ENCODE measurements at places on chromosomes 4 and X. TPM values are rescaled to one million over a fixed set of nuclear protein-coding genes. Genes with fewer than 3 reads are reported as not detected.

- peaks cover under 1% of the 10 kb centered on the region for H3K4me1 ChIP-seq
- peaks cover 12% of the 10 kb centered on the region for H3K27me3 ChIP-seq
Observed at GRCh38 chr4:112279025-112279881, 6.5 kb downstream of the TIFA start.

- no peaks in the 10 kb centered on the region for H3K36me3 ChIP-seq
- H3K4me3 ChIP-seq = no peak overlapping the region
- DNase-seq = no peak
- no peaks in the 10 kb centered on the region for H3K4me1 ChIP-seq
- H3K27ac ChIP-seq = no peak overlapping the region
Observed at GRCh38 chrX:1546691-1547251, 9.8 kb upstream of the P2RY8 start.

The AREG gene
- not detected for total RNA-seq

- H3K27me3 ChIP-seq = no peaks in the 10 kb centered on the region
- no peaks in the 10 kb centered on the region for H3K4me1 ChIP-seq
- no peak overlapping the region for H3K27ac ChIP-seq
Observed at GRCh38 chr4:179597301-179597700, 2155.1 kb upstream of the AGA start.

The TAF7L gene
- not detected for total RNA-seq

GRCh38 chrX:91434351-91435168 lies at the start of gene PABPC5:
PABPC5 (plus strand) TSS chrX:91434839; CDS start chrX:91435578, 739 bp downstream.
- H3K4me1 ChIP-seq = no peaks in the 10 kb centered on the region
- peak; percentile 88 for DNase-seq
- H3K4me3 ChIP-seq = peak within 1 kb of the TSS; percentile 54
- H3K36me3 ChIP-seq = no peaks in the 10 kb centered on the region
- H3K27me3 ChIP-seq = no peaks in the 10 kb centered on the region
- H3K27ac ChIP-seq = no peak within 1 kb of the TSS

GRCh38 chrX:1589356-1590130 lies 1.9 kb upstream of the AKAP17A start:
- no peak for DNase-seq
- no peak overlapping the region for H3K27ac ChIP-seq
- peaks cover 9% of the 10 kb centered on the region for H3K4me1 ChIP-seq
- H3K36me3 ChIP-seq = no peaks in the 10 kb centered on the region
- H3K4me3 ChIP-seq = no peak overlapping the region

DNA sequence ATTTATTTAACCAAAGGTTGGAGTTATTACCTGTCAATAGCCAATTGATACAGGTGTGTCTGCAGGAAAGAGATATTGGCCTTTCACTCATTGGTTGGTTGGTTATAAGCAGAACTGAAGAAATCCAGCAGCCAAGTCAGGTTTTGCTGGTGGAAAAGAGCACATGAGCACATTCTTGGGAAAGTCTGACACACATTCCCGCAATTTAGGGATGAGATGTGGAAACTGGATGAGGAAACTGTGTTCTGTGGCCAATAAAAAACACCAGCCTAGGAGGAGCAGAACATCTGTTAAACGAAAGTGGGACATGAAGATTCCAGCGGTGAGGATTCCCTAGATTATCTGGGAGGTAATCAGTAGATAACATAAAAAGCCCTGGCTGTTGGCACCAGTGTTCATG lies 567.4 kb upstream of the CPEB2 start:
- no peaks in the 10 kb centered on the region for H3K36me3 ChIP-seq
- no peak overlapping the region for H3K27ac ChIP-seq
- H3K4me1 ChIP-seq = no peaks in the 10 kb centered on the region
- H3K27me3 ChIP-seq = no peaks in the 10 kb centered on the region

The ATP2B3 gene
- not detected for total RNA-seq

The GPC4 gene
- total RNA-seq = 23.6 TPM

DNA sequence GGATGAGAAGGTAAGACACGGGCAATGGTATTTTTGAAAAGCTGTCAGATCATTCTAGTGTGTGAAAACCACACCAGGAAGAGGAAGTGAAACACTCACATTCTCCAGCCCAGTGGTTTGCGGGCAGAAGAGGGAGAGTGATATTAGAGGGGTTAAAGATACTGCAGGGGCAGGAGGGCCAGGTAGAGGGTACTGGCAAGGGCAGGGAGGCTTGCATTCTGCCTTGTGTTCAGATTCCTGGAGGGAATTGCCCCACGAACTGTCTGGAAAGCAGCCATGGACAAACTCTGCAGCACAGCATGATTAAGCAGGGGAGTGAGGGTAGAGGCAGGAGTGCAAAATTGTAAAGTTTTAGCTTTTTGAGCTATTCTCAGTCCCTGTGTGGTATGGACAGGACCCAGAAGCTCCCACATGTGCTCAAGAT lies 30.9 kb downstream of the NIPAL1 start:
- no peaks in the 10 kb centered on the region for H3K27me3 ChIP-seq
- peaks cover 10% of the 10 kb centered on the region for H3K4me1 ChIP-seq
- no peak overlapping the region for H3K27ac ChIP-seq
- no peak overlapping the region for H3K4me3 ChIP-seq
- no peak for DNase-seq
- no peaks in the 10 kb centered on the region for H3K36me3 ChIP-seq

DNA sequence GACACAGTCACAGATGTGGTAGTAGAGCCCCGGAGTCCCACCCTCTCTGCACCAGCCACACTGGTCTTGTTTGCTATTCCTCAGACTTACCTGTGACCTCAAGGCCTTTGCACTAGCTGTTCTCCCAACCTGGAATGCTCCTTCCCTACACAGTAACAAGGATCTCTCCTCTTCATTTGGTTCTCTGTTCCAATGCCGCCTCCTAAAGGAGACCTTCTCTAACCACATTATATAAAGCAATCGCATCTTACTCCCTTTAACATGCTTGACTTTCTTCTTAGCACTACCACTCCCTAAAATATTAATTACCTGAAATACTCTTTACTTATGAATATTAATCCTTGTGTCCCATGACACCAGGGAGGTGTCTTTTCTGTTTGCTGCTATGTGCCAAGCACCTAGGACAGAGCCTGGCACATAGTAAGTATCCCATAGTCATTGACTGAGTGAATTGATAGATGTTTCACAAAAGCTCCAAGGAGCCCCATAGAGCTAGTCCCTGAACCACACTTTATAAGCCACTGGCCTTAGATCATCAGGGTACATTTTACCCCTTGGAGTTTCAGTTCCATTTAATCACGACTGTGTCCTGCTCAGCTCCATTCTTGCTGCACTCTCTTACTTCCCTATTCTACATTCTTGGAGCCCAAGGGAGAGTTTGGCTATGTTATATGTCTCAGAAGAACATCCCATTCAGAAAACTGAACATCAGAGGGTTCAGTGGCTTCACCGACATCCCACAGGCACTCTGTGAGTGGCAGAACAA lies 312.7 kb downstream of the RAB28 start:
- H3K4me1 ChIP-seq = no peaks in the 10 kb centered on the region
- no peaks in the 10 kb centered on the region for H3K27me3 ChIP-seq
- DNase-seq = no peak
- H3K27ac ChIP-seq = no peak overlapping the region

DNA sequence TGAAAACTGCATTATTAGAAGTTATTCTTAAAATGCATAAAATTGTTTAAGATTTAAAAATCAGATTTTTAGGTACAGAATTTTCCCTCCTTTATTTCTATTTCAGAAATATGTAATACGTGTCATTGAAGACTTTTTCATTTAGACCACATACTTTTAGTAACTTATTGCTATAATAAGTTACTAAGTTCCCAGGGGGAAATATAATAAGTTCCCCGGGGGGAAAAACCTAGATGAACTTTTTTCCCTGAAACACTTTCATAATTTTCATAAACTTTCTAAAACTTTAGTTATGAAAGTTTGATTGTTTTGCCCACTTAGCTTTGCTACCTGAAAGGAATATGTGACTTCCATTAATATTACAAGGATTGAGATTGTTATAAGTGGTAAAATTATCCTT lies 1341.5 kb upstream of the IGFBP7 start:
- no peak overlapping the region for H3K27ac ChIP-seq
- H3K27me3 ChIP-seq = no peaks in the 10 kb centered on the region
- no peak for DNase-seq
- H3K4me1 ChIP-seq = no peaks in the 10 kb centered on the region

DNA sequence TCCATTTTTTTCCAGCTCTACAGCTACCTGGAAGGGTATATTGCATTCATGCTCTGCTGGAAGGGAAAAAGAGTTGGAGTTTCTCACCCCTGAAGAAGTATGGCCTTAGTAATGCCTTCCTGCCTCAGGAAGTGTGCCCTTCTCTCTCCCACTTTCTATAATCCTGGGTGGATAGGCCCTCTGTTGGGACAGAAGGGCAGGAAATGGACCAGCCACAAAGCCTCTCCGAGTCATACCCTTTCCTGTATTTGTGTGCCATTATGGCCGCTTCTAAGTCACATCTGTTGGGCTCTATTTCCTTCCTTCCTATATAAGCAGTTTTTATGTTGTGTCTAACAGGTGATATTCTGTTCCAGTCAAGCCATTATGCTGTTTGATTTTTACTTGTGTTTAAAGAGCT lies 74.8 kb upstream of the SMARCA5 start:
- peaks cover 6% of the 10 kb centered on the region for H3K4me1 ChIP-seq
- H3K36me3 ChIP-seq = peaks cover 6% of the 10 kb centered on the region
- DNase-seq = no peak
- no peaks in the 10 kb centered on the region for H3K27me3 ChIP-seq

GRCh38 chr4:169079942-169080827 lies 70.1 kb upstream of the CBR4 start:
- no peak overlapping the region for H3K27ac ChIP-seq
- H3K4me1 ChIP-seq = no peaks in the 10 kb centered on the region
- no peak for DNase-seq
- no peak overlapping the region for H3K4me3 ChIP-seq
- no peaks in the 10 kb centered on the region for H3K36me3 ChIP-seq

GRCh38 chrX:146054311-146054710 lies 236.7 kb downstream of the SLITRK2 start:
- DNase-seq = no peak
- no peak overlapping the region for H3K27ac ChIP-seq
- H3K36me3 ChIP-seq = no peaks in the 10 kb centered on the region
- H3K4me1 ChIP-seq = peaks cover 14% of the 10 kb centered on the region
- H3K4me3 ChIP-seq = no peak overlapping the region
- H3K27me3 ChIP-seq = no peaks in the 10 kb centered on the region

The GAGE12F gene
- not detected for total RNA-seq

The SGMS2 gene
- total RNA-seq = 1.1 TPM

GRCh38 chr4:113043591-113043990 lies 5.9 kb upstream of the ANK2 start:
- H3K4me3 ChIP-seq = no peak overlapping the region
- no peaks in the 10 kb centered on the region for H3K36me3 ChIP-seq
- DNase-seq = no peak

GRCh38 chr4:106362086-106362825 lies 6.3 kb downstream of the GIMD1 start:
- no peaks in the 10 kb centered on the region for H3K36me3 ChIP-seq
- DNase-seq = no peak
- H3K4me3 ChIP-seq = no peak overlapping the region
- no peaks in the 10 kb centered on the region for H3K27me3 ChIP-seq
- no peaks in the 10 kb centered on the region for H3K4me1 ChIP-seq

The RAB33A gene
- total RNA-seq = 5.1 TPM

DNA sequence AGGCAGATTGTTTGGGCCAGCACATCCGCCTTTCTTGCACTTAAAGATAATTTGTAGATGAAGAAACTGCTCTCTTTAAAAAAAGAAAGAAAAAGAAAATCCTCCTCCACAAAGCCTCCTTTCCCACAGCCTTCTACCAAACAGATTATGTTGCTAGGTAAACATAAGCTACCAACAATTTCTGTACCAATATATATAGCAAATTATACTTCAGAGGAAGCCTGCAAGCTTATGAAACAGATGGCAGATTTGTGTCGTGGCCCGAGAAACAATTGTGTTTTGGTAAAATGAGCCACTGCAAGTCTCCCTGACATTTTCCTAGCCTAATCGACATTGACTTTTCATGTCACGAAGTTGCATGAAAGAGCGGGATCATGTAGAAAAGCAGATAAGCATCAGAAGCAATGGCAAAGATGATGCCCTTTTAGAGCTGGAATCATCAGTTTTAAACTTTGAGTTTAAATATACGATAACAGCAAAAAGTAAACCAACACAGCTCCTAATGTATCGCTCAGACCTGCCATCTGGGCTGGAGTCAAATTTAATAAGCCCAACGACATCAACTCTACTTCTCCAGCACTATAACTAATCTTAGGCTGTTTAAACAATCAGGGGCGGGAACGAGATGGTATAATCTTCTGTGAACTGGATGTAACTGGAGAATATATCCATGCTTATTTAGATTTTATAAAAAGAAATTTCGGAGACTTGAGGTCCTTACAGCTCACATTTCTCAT lies 94.9 kb upstream of the PLAC1 start:
- no peak for DNase-seq
- no peaks in the 10 kb centered on the region for H3K36me3 ChIP-seq
- no peak overlapping the region for H3K4me3 ChIP-seq
- no peaks in the 10 kb centered on the region for H3K27me3 ChIP-seq
- peaks cover 10% of the 10 kb centered on the region for H3K4me1 ChIP-seq

The SULT1B1 gene
- total RNA-seq = not detected

DNA sequence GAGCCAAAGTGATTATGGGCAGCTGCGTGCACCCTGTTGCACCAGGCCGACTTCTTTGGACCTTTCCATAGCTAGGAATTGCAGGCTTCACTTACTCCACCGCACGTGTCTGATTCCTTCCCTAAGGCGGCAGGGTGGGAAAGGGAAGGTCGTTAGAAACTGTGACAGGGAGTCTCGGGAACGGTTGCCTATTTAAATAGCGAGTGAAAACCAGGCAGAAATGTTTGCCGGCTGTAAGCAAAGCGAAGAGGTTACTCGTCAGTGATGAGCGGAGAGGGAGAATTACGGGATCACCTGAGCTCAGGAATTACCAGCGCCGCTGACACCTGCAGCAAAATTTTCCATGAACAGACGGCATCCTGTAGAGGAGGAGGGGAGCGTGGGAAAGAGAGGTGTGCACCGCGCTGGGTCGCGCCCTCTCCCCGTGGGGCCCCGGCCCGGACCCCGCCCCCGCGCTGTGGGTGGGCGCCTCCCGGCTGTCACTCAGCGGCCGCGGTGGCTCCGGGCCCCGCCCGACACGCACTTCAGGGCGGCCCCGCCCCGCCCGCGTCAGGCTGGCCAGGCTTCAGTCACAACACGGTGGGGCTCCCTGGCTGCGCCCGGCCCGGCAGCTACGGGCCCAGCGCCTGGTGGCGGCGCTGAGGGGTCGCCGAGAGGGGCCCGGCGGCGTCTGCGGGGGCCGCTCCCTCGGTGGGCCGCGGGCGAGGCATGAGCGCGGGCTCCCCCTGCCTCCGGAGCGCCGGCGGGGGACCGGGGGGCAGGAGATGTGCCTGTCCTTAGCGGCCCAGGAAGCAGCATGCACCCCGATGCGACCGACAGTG lies at the start of gene SNX25:
Gene SNX25 (plus strand): TSS at position 568 of the 821 bp plus-strand sequence. CDS start 229 bp downstream, at position 797.
- H3K4me1 ChIP-seq = peaks cover 19% of the 10 kb centered on the region
- H3K4me3 ChIP-seq = peak within 1 kb of the TSS; percentile 90
- H3K36me3 ChIP-seq = no peaks in the 10 kb centered on the region
- peak within 1 kb of the TSS; percentile 91 for H3K27ac ChIP-seq
- DNase-seq = peak; percentile 96

- H3K4me1 ChIP-seq = no peaks in the 10 kb centered on the region
- DNase-seq = peak; percentile 94
- H3K27ac ChIP-seq = no peak within 1 kb of the TSS
- H3K4me3 ChIP-seq = peak within 1 kb of the TSS; percentile 66
Observed at GRCh38 chr4:48016141-48017107, at the start of the genes CNGA1 and NIPAL1. CNGA1 (minus strand) TSS chr4:48016681; CDS start chr4:47952689, 63,992 bp downstream. NIPAL1 (plus strand) TSS chr4:48016772; CDS start chr4:48016840, 68 bp downstream.
